ENCODE measurements at places on chromosomes 5 and 9.

- peak; percentile 26 for DNase-seq
Observed at GRCh38 chr9:76403352-76403751, 9.1 kb upstream of the RFK start.

GRCh38 chr5:112245656-112246055, 173.4 kb downstream of the EPB41L4A start:
- no peak for DNase-seq

- no peak for DNase-seq
Observed at GRCh38 chr5:425714-426113, 17.3 kb upstream of the EXOC3 start.

DNA sequence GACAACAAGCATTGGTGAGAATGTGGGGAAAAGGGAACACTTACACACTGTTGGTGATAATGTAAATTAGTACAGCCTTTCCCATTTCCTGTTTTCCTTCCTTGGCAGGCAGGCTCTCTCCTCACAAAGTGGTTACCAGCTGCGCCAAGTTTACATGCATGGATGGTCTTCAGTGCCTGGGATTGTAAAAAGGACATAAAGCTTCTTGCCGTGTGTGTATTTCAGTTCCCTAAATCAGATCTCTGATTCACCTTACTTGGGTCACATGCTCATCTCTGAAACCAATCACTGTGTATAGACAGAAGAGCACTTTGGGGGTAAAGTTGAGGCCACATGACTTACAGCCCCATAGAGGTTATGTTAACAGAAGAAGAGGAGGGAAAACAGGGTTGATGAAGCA, 92.8 kb downstream of the CAVIN4 start:
- DNase-seq = no peak

DNA sequence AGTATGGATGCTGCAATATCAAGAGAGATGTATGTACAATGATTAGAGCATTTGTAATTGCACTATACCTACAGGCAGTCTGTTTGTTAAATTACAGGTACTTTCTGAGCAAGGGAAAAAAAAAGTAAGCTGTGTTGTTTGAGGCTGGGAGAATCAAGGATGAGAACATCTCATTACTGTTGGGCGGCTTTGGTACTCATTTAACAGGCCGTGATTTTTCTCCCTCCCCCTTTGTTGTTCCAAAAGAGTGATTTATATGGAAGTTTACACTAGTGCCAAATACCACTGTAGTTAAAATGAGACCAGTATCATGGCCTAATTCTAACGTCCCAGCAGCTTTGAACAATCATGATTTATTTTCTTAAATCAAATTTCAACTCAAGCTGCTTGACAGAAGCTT, 71.2 kb upstream of the GNA14 start:
- no peak for DNase-seq

- no peak for DNase-seq
Observed at GRCh38 chr5:19018822-19019221, 969.2 kb downstream of the CDH18 start.

- DNase-seq = no peak
Observed at GRCh38 chr9:99353408-99353807, 131.3 kb downstream of the SEC61B start.

Measured in pulmonary artery endothelial cell (primary cell).